ENCODE measurements at places on chromosomes 2 and 18. TPM values are rescaled to one million over a fixed set of nuclear protein-coding genes. Genes with fewer than 3 reads are reported as not detected.

- DNase-seq: no peak
Observed at GRCh38 chr2:88199912-88200682, 30.0 kb downstream of the THNSL2 start.

- DNase-seq: no peak
Observed at GRCh38 chr18:50751947-50752346, 67.9 kb downstream of the MRO start.

DNA sequence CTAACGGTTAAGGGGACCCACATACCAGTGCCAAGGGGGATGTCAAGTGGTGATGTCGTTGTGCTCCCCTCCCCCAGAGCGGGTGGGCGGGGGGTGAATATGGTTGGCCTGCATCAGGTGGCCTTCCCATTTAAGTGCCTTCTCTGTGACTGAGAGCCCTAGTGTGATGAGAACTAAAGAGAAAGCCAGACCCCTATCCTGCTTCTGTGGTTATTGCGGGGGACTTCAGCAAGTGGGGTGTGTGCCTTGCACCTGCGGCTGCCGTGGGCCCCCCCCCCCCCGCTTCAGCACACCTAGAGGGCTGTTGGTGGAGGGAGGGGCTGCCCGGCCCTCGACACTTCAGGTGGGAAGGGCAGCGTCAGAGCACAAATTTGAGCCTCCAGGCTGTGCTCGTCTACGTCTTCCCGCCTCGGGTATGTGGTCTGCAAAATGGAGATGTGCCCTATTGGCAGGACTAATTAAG, 6.1 kb downstream of the CTDSP1 start:
- no peak for DNase-seq

- DNase-seq: no peak
Observed at GRCh38 chr2:46778511-46778910, 137.1 kb downstream of the MCFD2 start.

DSEL gene
- 0.54 TPM for total RNA-seq

- DNase-seq: no peak
Observed at GRCh38 chr2:151302404-151302803, 12.9 kb upstream of the NMI start.

GRCh38 chr2:105468582-105469042, 69.8 kb upstream of the FHL2 start:
- no peak for DNase-seq

HTR2B gene
- total RNA-seq: not detected

ONECUT2 gene
- total RNA-seq: under 0.01 TPM

DNA sequence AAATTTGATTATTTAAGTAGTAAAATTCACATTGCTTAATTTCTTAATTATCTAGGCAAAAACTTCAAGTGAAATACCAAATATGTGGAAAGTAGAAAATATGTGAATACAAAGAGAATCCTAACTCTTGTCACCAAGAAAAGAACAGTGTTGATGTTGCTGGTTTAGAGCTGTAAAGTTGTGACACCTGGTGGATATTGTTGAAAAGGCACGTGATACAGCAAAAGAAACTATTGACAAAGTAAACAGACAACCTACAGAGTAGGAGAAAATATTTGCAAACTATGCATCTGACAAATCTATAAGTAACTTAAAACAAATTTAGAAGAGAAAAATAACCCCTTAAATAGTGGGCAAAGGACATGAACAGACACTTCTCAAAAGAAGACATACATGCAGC, 25.6 kb upstream of the ZC3H15 start:
- DNase-seq: no peak

ANKRD62 gene
- total RNA-seq: not detected

- no peak for DNase-seq
Observed at GRCh38 chr18:3135536-3135935, 84.2 kb downstream of the MYOM1 start.

SP5 gene
- not detected for total RNA-seq

DNA sequence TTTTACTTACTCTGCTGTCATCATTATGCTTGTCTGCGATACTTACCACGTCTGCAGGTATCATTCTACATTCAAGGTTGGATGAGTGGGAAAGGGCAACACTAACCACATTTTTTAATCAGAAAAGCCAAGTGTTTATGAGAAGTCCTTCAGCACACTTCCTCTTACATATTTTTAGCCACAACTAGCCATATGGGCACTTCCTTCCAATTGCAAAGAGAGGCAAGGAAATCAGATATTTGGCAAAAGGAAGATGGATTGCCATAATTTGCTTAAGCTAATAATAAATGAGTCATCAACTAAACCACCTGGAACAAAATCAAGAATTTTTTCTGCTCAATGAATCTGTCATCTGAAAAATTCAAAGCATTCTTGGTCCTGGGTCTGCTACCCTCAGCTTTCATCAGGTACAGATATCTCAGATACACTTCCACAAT, 16.7 kb upstream of the MRO start:
- peak; percentile 79 for DNase-seq

GRCh38 chr2:225041207-225041850, 939 bp downstream of the DOCK10 start:
- peak; percentile 82 for DNase-seq

- DNase-seq: no peak
Observed at GRCh38 chr2:81589406-81589805, 1284.9 kb upstream of the LRRTM1 start.

SLC4A5 gene
- total RNA-seq: 4.3 TPM

TMEM247 gene
- not detected for total RNA-seq

DNA sequence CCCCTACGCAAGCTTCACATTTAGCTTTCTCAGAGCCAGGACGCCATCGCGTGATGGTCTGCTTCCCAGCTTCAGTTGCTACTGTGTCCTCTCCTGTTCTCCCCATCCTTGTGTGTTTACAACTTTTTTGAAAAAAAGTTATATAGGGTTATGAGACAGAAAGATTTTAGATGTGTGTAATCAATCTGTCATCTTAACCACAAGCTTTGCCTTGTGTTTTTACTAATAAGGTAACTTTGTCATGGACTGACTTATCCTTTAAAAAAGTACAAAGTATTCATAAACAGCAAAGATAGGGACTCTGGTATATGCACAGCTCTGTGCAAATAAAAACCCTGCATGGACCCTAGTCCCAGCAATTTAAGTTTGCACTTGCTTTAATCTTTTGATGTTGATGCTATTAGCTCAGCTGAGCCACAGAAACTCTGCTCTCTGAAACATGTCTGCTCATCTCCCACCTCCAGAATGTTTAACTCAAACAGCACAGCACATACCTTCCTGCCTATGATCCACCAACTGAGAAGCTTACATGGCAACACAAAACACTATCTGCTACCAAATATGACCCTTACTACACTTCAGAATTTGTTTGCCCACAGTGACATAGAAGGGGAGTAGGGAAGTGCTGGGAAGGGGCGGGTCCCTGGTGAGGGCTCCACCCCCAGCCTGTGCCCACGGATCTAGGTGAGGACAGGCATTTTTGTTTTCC, 42.7 kb downstream of the SAP130 start:
- no peak for DNase-seq

- DNase-seq: no peak
Observed at GRCh38 chr2:61253136-61253535, 91.1 kb downstream of the C2orf74 start.

GRCh38 chr18:56085551-56085950, 497.6 kb upstream of the TCF4 start:
- no peak for DNase-seq
